C1 segment of cervical spinal cord (tissue), 14 donors: ENCODE measurements at places on chromosomes 7 and 10.

DNA sequence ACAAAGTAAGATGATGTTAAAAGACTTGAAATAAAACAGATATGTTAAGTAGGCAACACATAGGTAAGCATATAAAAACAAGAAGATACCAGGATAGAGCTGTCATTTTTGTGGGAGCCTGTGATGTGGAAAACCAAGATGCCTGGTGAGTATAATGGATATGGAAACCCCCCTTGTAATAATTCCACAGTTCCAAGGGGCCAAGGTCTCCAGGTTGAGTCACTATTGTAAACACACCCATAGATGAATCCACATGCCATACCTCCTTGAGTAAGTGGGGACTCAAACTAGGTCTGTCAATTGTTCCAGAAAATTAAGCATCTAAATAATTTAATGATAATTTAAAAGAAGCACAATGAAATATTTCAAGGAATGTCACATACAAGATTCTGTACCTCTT lies 15.9 kb downstream of the CAV1 start:
- no peak for DNase-seq

GRCh38 chr10:43921881-43922280 lies 273.2 kb upstream of the ZNF32 start:
- no peak for DNase-seq

DNA sequence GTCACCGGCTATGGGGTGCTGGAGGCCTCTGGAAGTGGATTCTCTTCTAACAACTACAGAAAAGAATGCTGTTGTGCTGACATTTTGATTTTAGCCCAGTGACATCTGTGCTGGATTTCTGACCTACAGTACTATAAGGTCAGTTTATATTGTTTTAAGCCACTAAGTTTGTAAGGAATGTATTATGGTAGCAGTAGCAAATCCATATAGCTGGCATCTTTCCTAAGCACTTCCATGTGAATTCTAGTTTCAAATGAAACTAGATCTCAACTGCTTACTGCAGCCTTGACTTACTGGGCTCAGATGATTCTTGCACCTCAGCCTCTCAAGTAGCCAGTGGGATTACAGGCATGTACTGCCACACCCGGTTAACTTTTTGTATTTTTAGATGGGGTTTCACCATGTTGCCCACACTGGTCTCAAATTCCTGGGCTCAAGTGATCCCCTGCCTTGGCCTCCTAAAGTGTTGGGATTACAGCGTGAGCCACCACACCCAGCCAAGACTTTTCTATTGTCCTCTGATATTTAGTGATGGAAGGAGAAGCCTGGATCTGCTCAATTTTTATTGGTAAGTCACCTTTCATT lies 414.0 kb downstream of the PHTF2 start:
- no peak for DNase-seq

- DNase-seq: no peak
Observed at GRCh38 chr7:36265680-36266079, 112.6 kb downstream of the EEPD1 start.
